ENCODE measurements at places on chromosomes 6 and 20. TPM values are rescaled to one million over a fixed set of nuclear protein-coding genes. Genes with fewer than 3 reads are reported as not detected.

- no peaks in the 10 kb centered on the region for H3K36me3 ChIP-seq
- DNase-seq: no peak
- no peaks in the 10 kb centered on the region for H3K4me1 ChIP-seq
- no peak overlapping the region for H3K27ac ChIP-seq
- H3K27me3 ChIP-seq: no peaks in the 10 kb centered on the region
These were observed 43.2 kb upstream of the BMP5 start for GRCh38 chr6:55918639-55919038.

DNA sequence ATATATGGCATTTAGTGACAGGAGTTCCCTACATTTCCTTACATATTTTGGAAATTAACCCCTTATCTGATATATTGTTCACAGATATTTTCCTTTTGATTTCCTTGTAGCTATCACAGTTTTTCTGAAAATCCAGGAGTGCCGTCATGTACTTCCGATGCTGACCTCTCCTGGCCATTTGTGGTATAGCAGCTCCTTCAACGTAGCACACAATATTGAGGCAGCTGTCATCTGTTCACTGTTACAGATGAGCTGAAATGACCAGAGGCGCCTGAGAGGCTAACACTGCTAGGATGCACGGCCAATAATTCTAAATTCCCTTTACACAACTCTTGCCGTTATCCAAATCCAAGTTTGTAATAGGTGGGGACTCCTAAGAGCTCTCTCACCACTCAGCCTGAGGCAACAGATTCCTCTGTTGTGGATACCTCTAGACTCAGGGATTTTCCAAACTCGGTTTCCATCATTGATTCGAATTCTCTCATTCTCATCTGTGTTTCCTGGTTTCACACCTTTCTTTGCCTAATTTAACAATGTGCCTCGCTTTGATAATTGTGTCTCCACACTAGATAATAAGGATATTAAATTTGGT lies 53.0 kb downstream of the MMUT start:
- no peaks in the 10 kb centered on the region for H3K36me3 ChIP-seq
- H3K4me1 ChIP-seq: no peaks in the 10 kb centered on the region
- peak; percentile 40 for DNase-seq
- H3K4me3 ChIP-seq: no peak overlapping the region
- H3K27me3 ChIP-seq: peaks cover 23% of the 10 kb centered on the region
- H3K27ac ChIP-seq: no peak overlapping the region

DNA sequence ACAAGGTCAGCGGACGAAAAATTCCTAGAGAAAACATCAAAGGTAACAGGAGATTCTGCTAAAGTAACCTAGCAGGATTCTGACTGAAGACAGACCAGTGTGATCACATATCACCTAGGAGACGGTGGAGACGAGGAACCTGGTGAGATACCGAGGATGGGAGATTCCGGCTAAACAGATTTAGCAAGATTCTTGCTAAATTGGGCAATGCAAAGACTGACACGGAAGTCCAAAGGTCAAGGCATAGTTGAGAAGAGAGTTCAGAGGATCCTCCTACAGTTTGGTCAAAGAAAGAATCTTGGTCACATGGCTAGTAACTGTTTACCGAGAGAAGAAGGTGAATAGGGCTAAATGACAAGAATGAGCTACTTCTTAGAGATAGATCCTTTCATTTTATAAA lies 61.1 kb downstream of the TMEM170B start:
- no peaks in the 10 kb centered on the region for H3K36me3 ChIP-seq
- peaks cover 14% of the 10 kb centered on the region for H3K27me3 ChIP-seq
- H3K27ac ChIP-seq: no peak overlapping the region

DNA sequence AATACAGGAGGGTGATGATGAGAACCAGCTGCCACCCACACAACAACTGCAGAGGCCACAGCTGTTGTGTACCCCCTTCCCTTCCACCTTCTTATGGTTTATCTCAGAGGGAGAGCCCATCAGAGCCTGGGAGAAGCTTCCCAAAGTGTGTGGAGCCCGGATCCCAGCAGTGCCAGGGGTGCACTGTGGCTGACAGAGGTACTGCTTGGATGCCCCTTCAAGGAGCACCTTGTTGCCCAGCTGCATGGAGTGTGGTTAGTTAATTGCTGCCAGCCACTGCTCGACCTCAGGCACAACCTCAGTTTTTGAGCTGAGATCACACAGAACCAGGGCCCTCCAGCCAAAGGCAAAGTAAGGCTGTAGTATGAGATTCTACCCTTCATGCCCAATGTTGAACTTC lies 13.0 kb downstream of the PI3 start:
- H3K4me3 ChIP-seq: no peak overlapping the region
- H3K27ac ChIP-seq: no peak overlapping the region
- H3K27me3 ChIP-seq: peaks cover 16% of the 10 kb centered on the region
- no peaks in the 10 kb centered on the region for H3K4me1 ChIP-seq
- no peaks in the 10 kb centered on the region for H3K36me3 ChIP-seq

GRCh38 chr6:884570-884969 lies 191.6 kb upstream of the EXOC2 start:
- H3K36me3 ChIP-seq: no peaks in the 10 kb centered on the region
- H3K27ac ChIP-seq: peak overlapping the region; percentile 2

- peaks cover 4% of the 10 kb centered on the region for H3K4me1 ChIP-seq
- H3K36me3 ChIP-seq: peaks cover 4% of the 10 kb centered on the region
- no peak overlapping the region for H3K4me3 ChIP-seq
- no peaks in the 10 kb centered on the region for H3K27me3 ChIP-seq
- no peak for DNase-seq
These were observed 113.9 kb downstream of the PTPRK start for GRCh38 chr6:128406453-128406852.

DNA sequence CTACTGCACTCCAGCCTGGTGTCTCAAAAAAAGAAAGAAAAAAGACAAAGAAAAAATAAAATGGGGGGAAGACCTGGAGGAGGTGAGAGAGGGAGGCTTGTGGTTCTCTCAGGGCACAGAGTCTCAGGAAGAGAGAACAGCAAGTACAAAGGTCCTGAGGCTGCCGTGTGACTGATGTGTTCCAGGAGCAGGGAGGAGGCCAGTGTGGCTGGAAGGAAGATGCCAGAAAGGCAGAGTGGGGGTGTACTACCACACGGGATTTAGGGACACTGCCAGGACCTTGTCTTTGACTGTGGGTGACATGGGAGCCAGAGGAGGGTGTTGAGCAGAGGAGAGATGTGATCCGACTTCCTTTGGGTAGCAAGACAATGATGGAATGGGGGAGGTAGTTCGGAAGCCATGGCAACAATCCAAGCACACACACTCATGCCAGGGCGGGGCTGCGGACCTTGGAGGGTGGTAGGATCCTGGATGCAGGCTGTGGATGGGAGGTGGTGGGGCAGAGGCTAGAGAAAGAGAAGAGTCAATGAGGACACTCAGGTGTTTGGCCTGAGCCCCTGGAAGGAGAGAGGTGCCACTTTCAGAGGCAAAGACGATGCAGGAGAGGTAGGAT lies 136.4 kb upstream of the PTPN1 start:
- H3K27me3 ChIP-seq: peaks cover 17% of the 10 kb centered on the region
- H3K27ac ChIP-seq: peak overlapping the region; percentile 66
- no peaks in the 10 kb centered on the region for H3K4me1 ChIP-seq
- no peak overlapping the region for H3K4me3 ChIP-seq
- DNase-seq: peak; percentile 54

- H3K36me3 ChIP-seq: no peaks in the 10 kb centered on the region
- H3K4me1 ChIP-seq: no peaks in the 10 kb centered on the region
- H3K27ac ChIP-seq: no peak overlapping the region
- no peak overlapping the region for H3K4me3 ChIP-seq
These were observed 93.0 kb downstream of the NDUFAF5 start for GRCh38 chr20:13877793-13878192.

- H3K27ac ChIP-seq: peak overlapping the region; percentile 85
- H3K4me1 ChIP-seq: peaks cover 24% of the 10 kb centered on the region
- H3K4me3 ChIP-seq: peak overlapping the region; percentile 95
- no peaks in the 10 kb centered on the region for H3K27me3 ChIP-seq
These were observed 2.3 kb downstream of the ZBTB2 start for GRCh38 chr6:151388997-151389617.

GRCh38 chr20:33499355-33499754 lies 9.5 kb downstream of the CBFA2T2 start:
- no peaks in the 10 kb centered on the region for H3K36me3 ChIP-seq
- H3K27ac ChIP-seq: no peak overlapping the region
- H3K4me1 ChIP-seq: peaks cover 23% of the 10 kb centered on the region
- no peak overlapping the region for H3K4me3 ChIP-seq

DNA sequence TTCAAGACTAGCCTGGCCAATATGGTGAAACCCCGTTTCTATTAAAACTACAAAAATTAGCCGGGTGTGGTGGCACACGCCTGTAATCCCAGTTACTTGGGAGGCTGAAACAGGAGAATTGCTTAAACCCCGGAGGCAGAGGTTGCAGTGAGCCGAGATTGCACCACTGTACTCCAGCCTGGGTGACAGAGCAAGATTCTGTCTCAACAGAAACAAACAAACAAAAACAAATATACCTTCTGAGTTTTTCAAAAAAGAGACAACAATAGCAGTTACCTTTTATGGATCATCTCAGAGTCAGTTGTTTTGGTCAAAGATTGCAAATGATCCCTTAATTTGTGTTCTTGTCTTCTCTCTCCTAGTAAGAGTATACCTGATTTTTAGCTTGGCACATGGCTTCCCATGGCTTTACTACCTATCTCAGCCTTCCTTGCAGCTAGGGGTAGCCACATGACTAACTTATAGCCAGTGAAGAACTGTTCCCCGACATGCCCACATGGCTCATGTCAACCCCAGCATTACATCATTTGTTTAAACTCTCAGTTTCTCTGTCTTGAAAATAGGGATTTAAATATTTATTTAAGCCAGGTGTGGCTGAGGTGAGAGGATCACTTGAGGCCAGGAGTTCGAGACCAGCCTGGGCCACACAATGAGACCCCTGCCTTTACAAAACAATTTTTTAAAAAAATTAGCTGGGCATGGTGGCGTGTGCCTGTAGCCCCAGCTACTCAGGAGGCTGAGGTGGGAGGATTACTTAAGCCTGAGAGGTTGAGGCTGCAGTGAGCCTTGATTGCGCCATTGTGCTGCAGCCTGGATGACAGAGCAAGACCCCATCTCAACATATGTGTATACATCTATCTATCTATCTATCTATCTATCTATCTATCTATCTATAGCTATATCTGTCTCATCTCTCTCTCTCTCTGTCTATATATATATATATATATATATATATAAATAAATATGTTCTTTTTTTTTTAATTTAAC lies 25.0 kb upstream of the SLC9A8 start:
- H3K27ac ChIP-seq: no peak overlapping the region
- no peaks in the 10 kb centered on the region for H3K27me3 ChIP-seq
- peaks cover 3% of the 10 kb centered on the region for H3K4me1 ChIP-seq
- DNase-seq: no peak
- no peaks in the 10 kb centered on the region for H3K36me3 ChIP-seq

DNA sequence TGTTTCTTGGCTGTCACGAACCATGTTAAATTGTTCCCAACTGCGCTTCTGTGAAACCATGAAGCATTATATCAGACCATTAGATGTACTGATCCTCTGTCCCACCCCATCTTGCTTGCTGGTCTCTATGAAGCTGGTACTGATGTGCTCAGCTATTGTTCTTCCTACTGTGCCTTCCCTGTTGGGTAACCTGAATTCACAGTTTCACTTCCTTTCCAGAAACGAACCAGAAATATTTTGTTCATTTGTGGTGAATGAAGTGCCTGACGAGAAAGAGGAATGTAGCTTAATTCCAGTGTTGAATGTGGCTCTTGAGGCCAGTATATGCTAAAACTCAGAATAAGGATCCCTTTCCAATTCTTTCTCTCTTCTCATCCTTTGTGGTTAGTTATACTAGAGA lies 58.1 kb upstream of the SNAP91 start:
- H3K4me1 ChIP-seq: no peaks in the 10 kb centered on the region
- no peak for DNase-seq
- H3K27me3 ChIP-seq: no peaks in the 10 kb centered on the region
- no peaks in the 10 kb centered on the region for H3K36me3 ChIP-seq

DNA sequence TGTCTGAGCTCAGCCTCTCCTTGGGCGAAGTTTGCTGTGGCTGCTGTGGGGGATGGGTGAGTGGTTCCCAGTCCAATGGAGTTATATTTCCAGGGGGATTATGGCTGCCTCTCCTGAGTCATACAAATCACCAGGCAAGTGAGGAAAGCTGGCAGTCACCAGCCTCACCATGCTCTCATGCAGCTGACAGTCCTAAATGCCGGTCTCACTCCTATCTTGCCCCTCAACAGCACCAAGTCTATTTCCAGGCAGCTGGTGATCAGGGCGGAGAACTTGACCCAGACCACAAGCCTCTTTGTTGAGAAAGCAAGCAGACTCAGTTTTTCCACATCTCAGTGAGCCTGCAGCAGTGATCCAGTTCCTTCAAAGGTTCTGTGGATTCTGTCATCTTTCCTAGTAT lies 98.9 kb downstream of the TBC1D32 start:
- H3K4me3 ChIP-seq: no peak overlapping the region
- H3K27me3 ChIP-seq: no peaks in the 10 kb centered on the region
- H3K36me3 ChIP-seq: peaks cover 58% of the 10 kb centered on the region
- H3K27ac ChIP-seq: no peak overlapping the region
- DNase-seq: no peak

DNA sequence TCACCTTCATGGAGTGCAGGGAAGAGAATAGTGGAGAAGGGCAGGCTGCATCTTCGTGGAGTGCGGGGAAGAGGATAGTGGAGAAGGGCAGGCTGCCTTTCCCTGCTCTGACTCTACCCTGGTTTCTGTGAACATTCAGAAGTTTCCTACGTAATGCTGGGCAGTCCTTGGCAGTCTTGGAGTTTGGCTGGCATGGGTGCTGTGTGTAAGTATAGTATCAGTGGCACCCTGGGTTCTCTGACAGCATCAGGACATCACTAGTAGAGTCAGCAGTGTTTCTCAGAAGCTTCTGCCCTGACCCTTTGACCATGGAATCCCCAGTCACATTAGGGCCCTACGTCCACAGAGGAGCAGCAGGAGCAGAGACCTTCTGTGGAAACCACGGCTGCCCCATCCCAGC lies 352.9 kb downstream of the NRN1 start:
- peaks cover 33% of the 10 kb centered on the region for H3K36me3 ChIP-seq
- DNase-seq: no peak
- H3K27ac ChIP-seq: no peak overlapping the region
- H3K4me3 ChIP-seq: no peak overlapping the region
- no peaks in the 10 kb centered on the region for H3K27me3 ChIP-seq

GRCh38 chr6:128807577-128807976 lies 75.4 kb upstream of the LAMA2 start:
- H3K27ac ChIP-seq: no peak overlapping the region
- H3K27me3 ChIP-seq: no peaks in the 10 kb centered on the region
- H3K36me3 ChIP-seq: no peaks in the 10 kb centered on the region
- H3K4me3 ChIP-seq: no peak overlapping the region
- peak; percentile 0 for DNase-seq

DNA sequence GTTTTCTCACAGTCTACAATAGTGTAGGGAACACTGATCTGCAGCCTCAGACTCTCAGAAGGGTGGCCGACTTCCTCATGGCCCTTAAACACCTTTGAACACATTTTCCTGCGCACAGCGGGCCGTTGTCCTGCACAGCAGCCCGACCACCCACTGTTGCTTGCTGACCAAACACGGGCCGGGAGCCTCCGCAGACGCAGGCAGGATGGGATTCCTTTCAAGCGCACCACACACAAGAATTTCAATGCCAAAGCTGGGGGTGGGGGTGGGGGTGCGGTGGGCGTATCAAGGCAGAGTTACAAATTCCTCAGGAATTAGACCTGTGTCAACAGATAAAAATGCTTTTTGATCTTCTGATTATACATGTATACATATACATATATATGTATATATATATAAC lies 74.5 kb downstream of the HUS1B start:
- DNase-seq: no peak
- peaks cover 29% of the 10 kb centered on the region for H3K4me1 ChIP-seq
- no peaks in the 10 kb centered on the region for H3K36me3 ChIP-seq
- no peak overlapping the region for H3K4me3 ChIP-seq
- peak overlapping the region; percentile 19 for H3K27ac ChIP-seq

Gene SCUBE3
- total RNA-seq: not detected

Measured in naive thymus-derived CD8-positive, alpha-beta T cell (primary cell).